ENCODE measurements at places on chromosomes 11 and 22. TPM values are rescaled to one million over a fixed set of nuclear protein-coding genes. Genes with fewer than 3 reads are reported as not detected.

GRCh38 chr11:76672431-76673175 lies 2.1 kb upstream of the LRRC32 start:
- no peak for DNase-seq

GRCh38 chr11:123852321-123852720 lies 33.1 kb downstream of the TMEM225 start:
- no peak for DNase-seq

Gene EMID1
- total RNA-seq: 0.52 TPM

Gene LARGE2
- 0.50 TPM for total RNA-seq

Gene MYO7A
- 7.5 TPM for total RNA-seq

Gene GRM5
- 0.03 TPM for total RNA-seq

DNA sequence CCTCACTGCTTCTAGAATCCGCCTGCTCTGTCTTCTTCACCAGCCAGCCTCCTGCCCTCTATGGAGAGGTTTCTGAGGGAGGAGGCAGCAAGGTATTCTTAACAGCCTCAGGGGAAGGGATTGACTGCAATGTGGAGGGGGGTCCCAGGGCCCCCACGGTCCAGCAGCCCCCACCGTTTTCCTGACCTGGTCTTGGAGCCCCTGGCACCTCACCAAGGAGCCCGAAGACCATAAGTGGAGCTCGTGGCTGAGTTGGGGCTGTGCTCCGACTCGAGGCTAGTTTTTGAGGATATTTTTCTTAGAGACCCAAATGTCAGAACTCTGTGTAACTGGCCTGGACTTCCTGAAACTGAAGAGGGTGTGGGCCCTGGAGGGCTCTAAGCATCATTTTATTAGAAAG lies 590.0 kb downstream of the BRD1 start:
- no peak for DNase-seq

DNA sequence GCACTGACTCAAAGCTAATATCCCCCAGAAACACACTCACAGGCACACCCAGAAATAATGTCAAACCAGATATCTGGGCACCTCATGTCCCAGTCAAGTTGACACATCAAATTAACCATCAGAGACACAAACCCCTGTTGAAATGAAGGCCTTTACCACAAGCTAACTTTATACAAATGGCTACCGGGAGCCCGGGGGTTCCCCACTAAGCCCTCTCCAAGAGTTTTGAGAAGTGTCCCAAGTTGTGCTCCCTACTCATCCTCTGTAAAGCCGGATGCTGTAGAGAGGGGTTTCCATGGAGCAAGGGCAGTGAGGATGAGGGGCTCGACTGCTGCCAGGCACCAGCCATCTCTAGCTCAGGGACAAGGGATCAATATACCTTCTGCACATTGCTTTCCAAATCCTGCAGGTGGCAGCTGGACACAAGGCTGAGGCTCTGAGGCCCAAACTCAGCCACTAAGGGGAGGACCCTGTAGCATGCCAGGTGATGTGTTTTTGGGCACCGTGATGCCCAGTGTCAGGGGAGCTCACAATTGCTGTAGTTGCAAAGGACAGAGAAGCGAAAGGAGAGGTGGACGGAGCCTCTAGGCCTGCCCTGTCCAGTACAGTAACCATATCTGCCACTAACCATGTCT lies 145.7 kb downstream of the TTC17 start:
- no peak for DNase-seq

- no peak for DNase-seq
These were observed 10.9 kb downstream of the PRRG4 start for GRCh38 chr11:32840587-32840986.

GRCh38 chr11:62223095-62223494 lies 14.6 kb downstream of the SCGB2A1 start:
- no peak for DNase-seq

- no peak for DNase-seq
These were observed 20.4 kb upstream of the LDLRAD3 start for GRCh38 chr11:35923452-35923851.

- DNase-seq: no peak
These were observed 516.9 kb upstream of the LARGE1 start for GRCh38 chr22:34437140-34437539.

- no peak for DNase-seq
These were observed 58.4 kb downstream of the ABTB2 start for GRCh38 chr11:34299284-34299972.

Gene SMIM38
- total RNA-seq: 0.18 TPM

Measured in left cardiac atrium (tissue), 4 donors.